ENCODE measurements at places on chromosomes 6 and 20. TPM values are rescaled to one million over a fixed set of nuclear protein-coding genes. Genes with fewer than 3 reads are reported as not detected.

LIME1 gene
- 4.3 TPM for polyA plus RNA-seq

EYS gene
- 0.96 TPM for polyA plus RNA-seq

BTN1A1 gene
- 0.22 TPM for polyA plus RNA-seq

COL9A1 gene
- polyA plus RNA-seq: 33.0 TPM

MCCD1 gene
- 11.9 TPM for polyA plus RNA-seq

SSTR4 gene
- not detected for polyA plus RNA-seq

- DNase-seq: no peak
These were observed 15.7 kb upstream of the QKI start for GRCh38 chr6:163398815-163399214.

- no peak for DNase-seq
These were observed 127.3 kb downstream of the FLRT3 start for GRCh38 chr20:14210146-14210545.

- no peak for DNase-seq
These were observed 321.8 kb upstream of the HSF2 start for GRCh38 chr6:122077603-122078002.

DNA sequence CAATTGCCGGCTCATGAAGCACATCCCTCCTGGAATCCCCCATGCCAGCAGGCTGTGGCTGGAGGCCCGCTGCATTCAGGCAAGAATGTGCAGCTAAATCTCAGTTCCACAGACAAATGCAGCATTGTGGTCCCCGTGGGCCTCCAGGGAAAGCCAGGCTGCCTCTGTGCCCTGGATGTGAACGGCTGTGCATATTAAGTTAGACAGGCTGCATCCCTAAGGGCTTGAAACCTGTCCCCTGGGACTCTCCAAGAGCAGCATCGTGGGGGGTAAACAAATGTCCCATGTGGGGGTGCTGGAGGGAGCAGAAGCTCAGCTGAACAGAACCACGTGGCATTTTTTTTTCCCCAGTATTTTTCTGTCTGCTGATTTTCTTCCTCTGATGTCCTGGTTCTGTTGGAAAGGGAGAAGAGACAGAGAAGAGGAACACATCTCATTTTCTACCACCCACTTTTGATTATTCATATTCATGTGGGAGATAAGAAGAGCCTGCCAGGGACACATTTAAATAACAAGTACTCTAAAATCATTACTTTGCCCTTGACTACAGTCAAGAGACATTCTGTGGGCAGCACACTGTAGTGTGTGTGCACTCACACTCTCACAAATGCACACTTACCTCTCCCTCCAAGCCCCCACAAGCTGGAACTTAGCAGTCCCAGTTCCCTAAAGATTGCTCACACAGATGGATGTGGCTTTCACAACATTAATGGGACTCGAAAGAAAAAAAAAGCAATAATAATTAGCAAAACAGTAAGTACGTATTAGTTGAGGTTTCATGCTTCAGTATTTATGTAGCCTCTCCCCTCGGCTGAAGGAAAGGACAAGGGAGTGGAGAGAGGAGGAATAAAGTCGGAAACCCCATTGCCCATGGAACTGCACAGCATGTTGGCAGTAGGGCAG lies 16.9 kb downstream of the GFOD1 start:
- no peak for DNase-seq

GRCh38 chr20:47676219-47676721 lies 109.0 kb downstream of the SULF2 start:
- DNase-seq: no peak

GRCh38 chr20:37808233-37809070 lies 94.5 kb upstream of the VSTM2L start:
- DNase-seq: no peak

Measured in left kidney (tissue), 8 donors.